Activated T-cell treated with anti-CD3 and anti-CD28 coated beads for 48 hours (primary cell): ENCODE measurements at places on chromosomes 5 and 9.

DNA sequence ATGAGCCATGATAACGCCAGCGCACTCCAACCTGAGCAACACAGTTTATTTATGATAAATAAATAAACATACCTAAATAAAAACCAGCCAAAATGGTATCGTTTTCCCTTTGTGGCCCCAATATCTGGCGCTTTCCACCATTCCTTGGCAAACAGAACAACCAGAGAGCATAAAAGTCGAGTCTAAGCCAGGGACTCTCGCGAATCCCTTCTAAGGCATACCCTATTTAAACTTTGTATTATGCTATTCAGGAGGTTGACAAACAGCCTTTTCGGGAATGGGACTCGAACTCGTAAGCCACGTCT lies 386 bp upstream of the MATR3 start:
- DNase-seq = no peak

DNA sequence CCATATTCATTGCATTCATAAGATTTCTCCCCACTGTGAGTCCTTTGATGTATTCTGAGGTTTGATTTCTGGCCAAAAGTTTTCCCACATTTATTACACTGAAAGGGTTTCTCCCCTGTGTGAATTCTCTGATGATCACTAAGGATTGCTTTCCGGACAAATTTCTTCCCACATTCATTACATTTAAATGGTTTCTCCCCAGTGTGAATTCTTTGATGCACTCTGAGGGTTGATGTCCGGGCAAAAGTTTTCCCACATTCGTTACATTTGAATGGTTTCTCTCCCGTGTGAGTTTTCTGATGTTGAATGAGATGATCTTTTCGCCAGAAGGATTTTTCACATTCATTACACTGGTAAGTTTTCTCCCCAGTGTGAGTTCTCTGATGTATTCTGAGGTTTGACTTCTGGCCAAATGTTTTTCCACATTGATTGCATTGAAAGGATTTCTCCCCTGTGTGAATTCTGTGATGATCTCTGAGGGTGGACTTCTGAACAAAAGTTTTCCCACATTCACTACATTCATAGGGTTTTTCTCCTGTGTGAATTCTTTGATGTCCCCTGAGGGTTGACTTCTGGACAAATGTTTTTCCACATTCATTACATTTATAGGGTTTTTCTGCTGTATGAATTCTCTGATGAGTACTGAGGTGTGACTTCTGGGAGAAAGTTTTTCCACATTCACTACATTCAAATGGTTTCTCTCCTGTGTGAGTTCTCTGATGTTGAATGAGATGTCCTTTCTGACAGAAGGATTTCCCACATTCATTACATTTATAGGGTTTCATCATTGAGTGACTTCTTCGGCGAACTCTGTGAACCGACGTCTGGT lies 18.8 kb downstream of the ZNF510 start:
- no peak for DNase-seq

GRCh38 chr5:10351199-10351905 lies 2.1 kb upstream of the MARCHF6 start:
- no peak for DNase-seq

- DNase-seq = no peak
Observed at GRCh38 chr9:2286825-2287455, 271.8 kb downstream of the SMARCA2 start.

GRCh38 chr9:29906065-29906464 lies 2332.8 kb upstream of the C9orf72 start:
- DNase-seq = no peak

- no peak for DNase-seq
Observed at GRCh38 chr5:144422018-144422727, 251.5 kb downstream of the KCTD16 start.

GRCh38 chr5:156479849-156480248 lies 152.9 kb downstream of the SGCD start:
- peak; percentile 10 for DNase-seq

DNA sequence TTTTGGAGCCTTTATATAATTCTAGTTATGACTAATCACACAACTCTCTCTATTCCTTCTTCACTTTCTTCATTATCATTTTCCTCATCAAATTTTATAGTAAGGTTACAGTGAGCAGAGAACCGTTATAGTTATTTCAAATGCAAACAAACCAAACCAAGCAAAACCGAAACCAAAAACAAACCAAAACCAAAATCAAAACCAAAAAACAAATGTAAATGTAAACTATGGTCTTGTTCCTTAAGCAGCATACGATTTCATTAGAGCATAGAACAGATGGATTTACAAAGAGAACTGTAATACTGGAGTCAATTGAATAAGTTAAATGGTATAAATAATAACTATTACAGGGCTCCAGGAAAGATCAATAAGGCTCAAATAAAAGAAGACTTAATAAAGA lies 447.1 kb downstream of the LRRC70 start:
- DNase-seq = no peak

DNA sequence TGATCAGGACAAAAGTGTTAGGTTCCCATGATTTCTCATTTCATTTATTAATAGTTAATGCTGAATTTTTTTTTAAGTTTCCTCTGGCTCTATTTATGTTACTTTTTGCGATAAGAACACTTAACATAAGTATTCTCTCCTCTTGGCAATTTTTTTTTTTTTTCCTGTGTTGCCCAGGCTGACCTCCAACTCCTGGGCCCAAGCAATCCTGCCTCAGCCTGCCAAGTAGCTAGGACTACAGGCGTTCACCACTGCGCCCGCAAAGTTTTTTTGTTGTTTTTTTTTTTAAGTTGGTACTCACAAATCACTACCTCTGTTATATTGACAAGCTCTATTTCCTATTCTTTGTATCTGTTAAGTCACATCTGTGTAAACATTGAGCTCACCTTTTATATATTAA lies 5.7 kb upstream of the PCYOX1L start:
- DNase-seq = no peak

DNA sequence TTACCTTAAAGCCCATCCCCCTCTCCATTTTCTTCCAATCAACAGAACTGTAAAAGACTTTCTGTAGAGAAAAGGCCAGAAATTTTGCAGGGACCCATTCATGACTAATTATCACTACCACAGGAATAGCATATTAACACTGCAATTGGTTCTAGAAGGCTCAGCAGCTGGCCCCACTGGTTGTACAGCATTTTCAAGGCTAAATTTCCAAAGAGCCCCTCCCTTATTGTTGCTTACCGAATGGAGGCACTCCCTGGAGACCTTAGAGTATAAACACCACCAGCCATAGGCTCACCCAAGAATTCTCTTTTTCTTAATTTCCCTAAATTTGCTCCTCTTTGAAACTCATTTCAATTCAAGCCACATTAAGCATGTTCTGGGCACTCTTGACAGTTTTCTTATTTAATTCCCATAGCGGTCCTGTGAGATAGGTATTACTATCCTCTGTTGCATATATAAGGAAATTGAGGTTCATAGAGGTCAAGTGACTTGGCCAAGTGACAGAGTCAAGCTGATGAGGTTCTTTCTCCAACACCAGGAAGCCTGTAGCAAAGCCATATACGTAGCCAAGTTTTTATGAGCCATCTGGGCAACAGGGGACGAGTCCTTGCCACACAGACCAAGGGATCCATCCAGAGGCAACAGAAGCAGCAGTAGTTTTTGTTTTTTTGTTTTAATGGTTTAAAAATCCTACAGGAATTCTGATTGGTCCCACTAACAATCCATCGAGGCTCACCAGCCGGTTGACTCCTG lies 83.9 kb upstream of the NR5A1 start:
- no peak for DNase-seq

- DNase-seq = no peak
Observed at GRCh38 chr5:123112196-123112595, 23.2 kb downstream of the PRDM6 start.

DNA sequence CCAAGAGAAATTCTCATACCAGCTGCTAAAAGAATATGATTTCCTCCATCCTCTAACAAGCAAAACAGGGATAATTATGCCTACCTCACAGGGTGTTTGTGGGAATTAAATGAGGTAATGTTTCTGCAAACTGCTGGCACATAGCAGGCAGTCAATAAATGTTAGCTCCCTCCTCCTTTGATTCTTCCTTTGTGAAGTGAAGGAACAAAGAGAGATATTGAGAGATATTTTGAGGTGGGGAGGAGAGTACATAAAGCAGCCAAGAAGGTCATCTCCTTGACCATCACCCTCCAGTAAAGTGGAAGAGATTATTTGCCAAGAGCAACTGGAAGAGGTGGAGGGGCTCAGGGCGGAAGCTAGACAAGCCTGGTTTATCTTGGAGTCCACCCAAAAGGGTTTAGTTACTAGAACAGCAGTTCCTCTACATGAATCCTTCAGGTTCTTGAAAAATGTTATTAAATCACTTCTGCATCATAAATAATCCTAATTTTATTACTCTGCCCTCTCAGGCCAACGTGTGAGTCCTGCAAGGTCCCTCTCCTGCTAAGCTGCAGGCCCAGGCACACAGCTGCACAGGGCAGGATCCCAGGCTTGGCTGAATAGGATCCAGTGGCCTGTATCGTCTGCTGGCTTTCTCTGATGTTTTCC lies 35.0 kb upstream of the TLE1 start:
- DNase-seq = no peak
